CD8-positive, alpha-beta memory T cell (primary cell): ENCODE measurements at places on chromosomes 5 and 9.
A peak's percentile ranks its signal among the peaks of the same experiment; 100 is the strongest.

- no peak for DNase-seq
Measured at GRCh38 chr9:125756518-125756917, 9.3 kb downstream of the PBX3 start.

DNA sequence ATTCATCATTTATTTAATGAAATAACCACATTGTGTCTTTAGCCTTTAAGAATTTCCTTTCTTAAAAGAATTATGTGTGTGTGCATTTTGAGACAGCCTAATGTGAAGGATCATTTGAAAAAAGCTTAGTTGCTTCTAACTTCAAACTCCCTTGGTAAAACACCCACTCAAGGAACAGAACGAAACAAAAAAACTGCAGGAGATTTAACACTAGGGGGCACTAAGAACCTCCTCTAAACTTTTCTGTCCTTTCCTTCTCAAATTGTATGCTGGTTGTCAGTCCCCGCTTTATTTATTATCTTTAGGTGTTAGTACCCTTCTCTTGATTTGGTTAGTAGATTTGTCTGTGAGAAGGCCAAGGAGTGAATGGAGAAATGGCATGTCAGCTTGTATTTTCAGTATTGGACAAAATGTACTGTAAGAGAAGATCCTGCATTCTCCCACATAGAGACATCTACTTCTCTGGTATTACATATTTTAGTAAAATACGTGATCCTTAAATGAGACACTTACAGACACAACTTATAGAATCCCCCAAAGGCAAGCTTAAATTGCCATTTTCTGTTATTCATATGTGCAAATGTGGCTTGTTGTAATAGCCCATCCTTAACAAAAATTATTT, 229.7 kb downstream of the MRPS30 start:
- no peak for DNase-seq

GRCh38 chr9:91177081-91177480, 184.6 kb downstream of the AUH start:
- DNase-seq, result no peak

DNA sequence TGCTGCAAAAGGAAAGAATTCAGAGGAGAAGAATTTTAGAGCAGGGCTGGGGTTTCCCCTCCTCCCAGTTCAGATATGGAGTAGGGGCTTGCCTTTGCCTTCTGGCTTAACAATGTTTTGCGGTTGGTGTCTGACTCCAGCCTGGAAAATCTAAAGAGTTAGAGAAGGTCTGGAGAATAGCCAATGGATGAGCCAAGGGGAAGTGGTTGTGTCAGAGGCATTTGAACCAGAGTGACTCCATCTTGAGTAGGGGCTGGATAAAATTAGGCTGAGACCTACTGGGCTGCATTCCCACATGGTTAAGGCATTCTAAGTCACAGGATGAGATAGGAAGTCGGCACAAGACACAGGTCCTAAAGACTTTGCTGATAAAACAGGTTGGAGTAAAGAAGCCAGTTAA, 133.7 kb downstream of the DIRAS2 start:
- DNase-seq, result no peak

GRCh38 chr5:74903165-74903787, 37.1 kb upstream of the FAM169A start:
- no peak for DNase-seq

DNA sequence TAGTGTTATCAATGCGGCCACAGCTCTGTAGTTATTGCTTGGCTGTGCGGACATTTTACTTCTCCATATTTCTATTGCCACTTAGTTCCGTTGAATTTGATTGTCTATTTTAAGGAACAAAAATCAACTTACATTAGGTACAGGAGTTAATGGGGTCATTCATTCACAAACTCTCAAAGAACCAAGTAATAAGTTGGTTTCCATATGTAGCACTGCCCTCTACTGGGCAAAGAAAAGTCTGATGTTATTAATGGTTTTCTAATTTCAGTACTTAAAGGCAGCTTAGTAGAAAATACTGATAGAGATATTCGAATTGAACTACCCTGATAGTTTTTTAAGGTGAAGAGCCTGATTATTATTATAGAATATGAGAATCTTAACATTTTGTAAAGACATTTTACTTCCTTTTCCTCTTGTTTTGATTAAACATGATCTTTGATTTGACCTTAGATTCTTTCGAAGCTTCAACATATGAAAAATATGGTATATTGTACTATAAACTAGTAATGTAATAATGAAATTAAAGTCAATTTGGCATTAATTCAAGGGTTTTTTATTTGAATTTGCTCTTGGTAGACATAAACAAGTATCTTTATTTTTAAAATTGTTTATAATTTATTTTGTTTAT, 119.5 kb upstream of the CTNND2 start:
- DNase-seq, result no peak

DNA sequence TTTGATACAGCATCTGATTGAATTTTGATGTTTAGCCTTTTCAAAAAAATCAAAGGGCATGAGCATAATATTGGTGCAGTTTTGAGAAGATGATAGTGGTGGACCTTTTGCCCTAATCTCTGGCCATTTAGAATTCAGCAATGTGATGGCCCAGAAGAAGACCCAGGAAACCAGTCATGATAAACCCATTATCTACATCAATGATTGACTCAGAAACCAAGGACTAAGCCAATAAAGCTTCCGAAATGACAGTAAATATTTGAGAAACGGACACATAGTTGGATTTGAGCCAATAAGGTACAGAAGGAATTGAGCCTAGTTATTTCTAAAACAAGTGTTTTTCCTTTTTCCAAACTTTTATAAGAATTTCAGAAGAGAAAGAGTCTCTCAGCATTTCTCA, 1158.8 kb upstream of the DMAC1 start:
- no peak for DNase-seq

DNA sequence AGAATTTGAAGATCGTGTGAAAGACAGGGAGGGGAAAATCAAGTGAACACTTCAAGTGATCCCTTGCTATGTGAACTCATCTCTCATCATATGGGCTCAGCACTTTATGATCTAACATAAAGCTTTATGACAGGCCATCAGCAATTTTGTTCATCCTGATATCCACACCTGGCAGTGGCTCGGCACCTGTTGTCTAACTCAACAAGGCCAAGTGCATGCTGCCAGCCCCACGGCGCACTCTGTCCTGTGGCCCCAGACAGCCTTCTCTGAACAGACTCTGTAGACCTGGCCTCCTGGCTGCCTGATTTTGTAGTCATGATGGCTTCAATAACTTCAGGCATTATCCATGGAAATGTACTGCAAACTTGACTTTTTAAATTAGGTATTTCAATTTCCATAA, 106.3 kb downstream of the MEF2C start:
- no peak for DNase-seq

- DNase-seq, result no peak
Measured at GRCh38 chr9:37217161-37217560, 96.8 kb downstream of the ZCCHC7 start.

GRCh38 chr5:7391215-7391614, 4.7 kb upstream of the ADCY2 start:
- no peak for DNase-seq

- no peak for DNase-seq
Measured at GRCh38 chr5:20335978-20336377, 348.0 kb upstream of the CDH18 start.

DNA sequence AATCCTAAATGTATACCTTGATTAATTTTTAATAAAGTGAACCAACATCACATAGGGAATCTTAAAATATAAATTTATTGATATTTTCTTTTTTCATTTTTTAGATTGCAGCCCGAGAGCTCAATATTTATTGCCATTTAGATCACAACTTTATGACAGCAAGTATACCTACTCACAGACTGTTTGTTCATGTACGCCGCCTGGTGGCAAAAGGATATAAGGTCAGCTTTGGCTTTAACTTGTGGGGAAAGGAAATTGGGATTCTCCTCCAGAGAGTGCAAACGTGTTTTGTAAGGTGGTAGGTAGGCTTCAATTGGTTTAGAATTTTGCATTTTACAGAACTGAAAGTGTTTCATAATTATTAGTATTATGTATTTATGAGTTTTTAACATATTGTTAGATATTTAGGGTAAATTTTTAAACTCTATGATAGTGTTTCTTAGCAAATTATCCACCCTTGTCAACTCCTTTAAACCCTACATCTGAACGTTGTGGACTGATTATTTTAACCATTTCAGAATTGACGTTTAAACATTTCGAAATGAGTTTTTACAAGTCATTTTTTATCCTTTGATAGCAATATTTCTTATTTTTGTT, 17.5 kb upstream of the DHFR start:
- peak; percentile 40 for DNase-seq

DNA sequence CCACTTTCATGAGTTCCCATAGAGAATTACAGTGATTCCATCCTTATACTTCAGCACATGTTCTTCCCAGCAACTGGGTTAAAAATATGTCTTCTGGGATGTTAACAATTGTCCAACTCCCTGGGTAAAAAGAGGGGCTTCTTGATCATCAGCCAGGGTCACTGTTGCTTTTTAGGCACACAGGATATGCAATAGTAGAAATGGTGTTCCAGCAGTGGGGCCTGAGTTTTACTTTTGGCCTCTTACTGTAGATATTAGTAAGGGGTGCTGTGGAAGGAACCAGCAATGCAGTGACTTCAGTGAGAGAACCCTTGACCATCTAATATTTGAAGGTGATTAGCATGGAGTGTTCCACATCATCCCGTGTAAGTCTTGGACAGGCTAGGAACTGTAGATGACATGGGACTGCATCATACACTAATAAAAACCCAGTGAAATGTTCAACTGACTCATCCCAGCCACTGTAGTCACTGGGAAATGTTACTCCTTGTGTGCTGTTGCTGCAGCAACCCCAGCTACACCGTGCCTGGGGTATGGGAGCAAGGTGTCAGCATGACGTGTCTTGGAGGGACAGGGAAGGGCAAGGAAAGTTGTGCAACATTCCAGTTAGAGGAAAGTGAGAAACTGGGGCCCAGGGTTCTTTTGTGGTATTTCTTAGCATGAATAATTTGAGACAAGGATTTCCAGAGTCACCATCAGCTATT, 610.9 kb downstream of the RAB3C start:
- no peak for DNase-seq

GRCh38 chr5:154312576-154312975, 122.0 kb downstream of the GALNT10 start:
- DNase-seq, result no peak

DNA sequence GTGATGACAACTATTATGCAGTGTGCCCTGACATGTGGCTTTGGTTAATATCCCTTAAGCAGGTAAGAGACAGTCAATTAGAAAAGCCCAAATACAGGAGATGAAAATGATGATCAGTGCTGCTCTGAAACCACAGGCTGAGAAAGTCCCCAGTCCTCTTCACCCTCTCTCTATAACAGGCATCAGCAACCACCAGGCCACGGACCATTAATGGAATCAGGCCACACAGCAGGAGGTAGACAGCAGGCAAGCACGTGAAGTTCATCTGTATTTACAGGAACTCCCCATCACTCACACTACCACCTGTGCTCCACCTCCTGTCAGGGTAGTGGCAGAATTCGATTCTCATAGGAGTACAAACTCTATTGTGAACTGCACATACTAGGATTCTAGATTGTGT, 591.6 kb upstream of the CYLC2 start:
- DNase-seq, result no peak

GRCh38 chr5:52491071-52491787, 296.5 kb upstream of the ITGA1 start:
- no peak for DNase-seq

- DNase-seq, result no peak
Measured at GRCh38 chr9:83636813-83637212, 13.9 kb downstream of the IDNK start.

DNA sequence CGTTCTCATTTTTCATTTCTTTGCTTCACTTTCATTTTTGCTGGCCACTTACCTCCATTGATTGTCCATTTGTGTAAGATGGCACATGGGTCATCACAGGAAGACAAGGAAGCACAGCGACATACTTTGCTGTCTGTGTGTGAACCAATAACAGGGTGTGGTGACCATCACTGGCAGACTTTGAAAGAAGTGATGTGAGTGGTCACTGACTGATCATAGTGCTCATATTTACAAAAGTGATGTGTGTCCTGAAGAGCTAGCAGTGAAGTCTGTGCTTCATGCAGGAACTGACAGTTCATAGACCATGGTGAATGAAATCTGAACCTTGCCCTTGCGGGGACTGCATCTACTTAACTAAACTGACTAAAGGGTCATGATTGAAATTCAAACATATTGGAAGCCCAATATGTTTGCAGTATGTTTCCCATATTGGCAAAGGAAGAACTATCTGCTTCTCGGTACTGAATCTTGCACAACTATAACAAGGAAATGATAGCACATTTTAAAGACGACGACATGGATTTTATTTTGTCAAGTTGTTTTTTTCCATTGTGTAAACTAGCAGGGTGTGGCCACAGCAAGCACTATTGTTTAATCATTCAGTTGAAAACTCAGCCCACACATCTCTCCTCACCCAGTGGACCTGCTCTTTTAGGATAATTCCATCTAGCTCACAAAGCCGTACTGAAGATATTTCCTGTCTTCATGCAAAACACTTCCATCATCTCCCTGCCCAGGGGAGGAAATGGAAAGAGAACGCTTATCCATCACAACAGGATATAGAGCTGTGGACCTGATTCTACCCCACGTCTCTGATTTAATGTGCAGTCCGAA, 232.0 kb upstream of the ANKRD55 start:
- no peak for DNase-seq

- no peak for DNase-seq
Measured at GRCh38 chr9:17776735-17777134, 197.9 kb downstream of the SH3GL2 start.

GRCh38 chr9:600006-600405, 241.5 kb upstream of the DMRT1 start:
- no peak for DNase-seq
